Activated naive CD4-positive, alpha-beta T cell (primary cell): ENCODE measurements at places on chromosomes 4 and X.

GRCh38 chr4:26372076-26372475 lies 51.3 kb downstream of the RBPJ start:
- DNase-seq = no peak

DNA sequence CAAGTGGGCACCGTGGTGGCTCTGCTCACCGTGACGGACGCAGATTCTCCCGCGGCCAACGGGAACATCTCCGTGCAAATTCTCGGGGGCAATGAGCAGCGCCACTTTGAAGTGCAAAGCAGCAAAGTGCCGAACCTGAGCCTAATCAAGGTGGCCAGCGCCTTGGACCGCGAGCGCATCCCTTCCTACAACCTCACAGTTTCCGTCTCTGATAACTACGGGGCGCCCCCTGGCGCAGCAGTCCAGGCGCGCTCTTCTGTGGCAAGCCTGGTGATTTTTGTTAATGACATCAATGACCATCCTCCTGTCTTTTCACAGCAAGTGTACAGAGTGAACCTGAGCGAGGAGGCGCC lies 2.7 kb downstream of the FAT4 start:
- DNase-seq = no peak

GRCh38 chr4:3218824-3219760 lies 29.9 kb upstream of the MSANTD1 start:
- no peak for DNase-seq

GRCh38 chr4:169100670-169101101 lies 90.6 kb upstream of the CBR4 start:
- DNase-seq = no peak

GRCh38 chrX:136480383-136480782 lies 7.4 kb upstream of the BRS3 start:
- DNase-seq = no peak

GRCh38 chrX:69813677-69814076 lies 197.8 kb downstream of the EDA start:
- DNase-seq = no peak

- no peak for DNase-seq
Observed at GRCh38 chr4:138602664-138603063, 360.5 kb upstream of the SLC7A11 start.

DNA sequence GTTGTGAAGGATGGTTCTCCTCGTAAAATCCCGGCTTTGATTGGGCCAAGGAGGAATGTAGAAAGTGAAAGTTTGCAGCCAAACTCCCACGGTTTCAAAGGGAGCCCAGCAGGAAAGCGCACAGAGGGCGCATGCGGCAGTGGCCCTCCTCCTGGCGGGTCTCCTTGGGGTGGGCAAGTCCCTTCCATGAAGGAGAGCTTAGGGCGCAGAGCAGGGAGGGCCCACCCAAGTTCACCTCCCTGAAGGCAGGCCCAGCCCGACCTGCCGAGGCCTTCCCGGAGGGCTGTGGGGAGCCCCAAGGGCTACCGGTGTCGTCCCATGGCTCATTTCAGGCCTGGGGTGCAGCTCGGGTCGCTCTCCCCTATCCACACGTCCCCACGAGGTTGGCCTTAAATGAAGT lies 2.0 kb downstream of the PDZD4 start:
- no peak for DNase-seq

GRCh38 chr4:3701271-3701734 lies 64.9 kb upstream of the ADRA2C start:
- no peak for DNase-seq

GRCh38 chr4:176236946-176237345 lies 32.1 kb downstream of the ASB5 start:
- no peak for DNase-seq

DNA sequence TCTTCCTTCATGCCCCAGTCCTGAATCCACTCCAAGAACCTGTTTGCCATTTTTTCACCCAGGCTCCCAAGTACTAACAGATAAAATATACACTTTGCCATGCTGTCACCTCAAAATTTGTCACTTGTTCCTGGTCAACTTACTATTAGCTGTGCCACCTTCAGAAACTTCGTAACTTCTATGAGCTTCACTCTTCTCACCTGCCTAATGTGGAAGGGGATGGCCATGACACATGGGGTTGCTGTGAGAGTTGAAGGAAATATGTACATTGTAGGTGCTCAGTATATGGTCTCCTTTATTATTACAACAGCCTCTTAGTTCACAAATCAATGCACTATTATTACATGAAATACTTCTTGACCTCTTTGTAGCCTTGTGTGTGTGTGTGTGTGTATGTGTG lies 10.4 kb downstream of the TMSB4X start:
- no peak for DNase-seq

DNA sequence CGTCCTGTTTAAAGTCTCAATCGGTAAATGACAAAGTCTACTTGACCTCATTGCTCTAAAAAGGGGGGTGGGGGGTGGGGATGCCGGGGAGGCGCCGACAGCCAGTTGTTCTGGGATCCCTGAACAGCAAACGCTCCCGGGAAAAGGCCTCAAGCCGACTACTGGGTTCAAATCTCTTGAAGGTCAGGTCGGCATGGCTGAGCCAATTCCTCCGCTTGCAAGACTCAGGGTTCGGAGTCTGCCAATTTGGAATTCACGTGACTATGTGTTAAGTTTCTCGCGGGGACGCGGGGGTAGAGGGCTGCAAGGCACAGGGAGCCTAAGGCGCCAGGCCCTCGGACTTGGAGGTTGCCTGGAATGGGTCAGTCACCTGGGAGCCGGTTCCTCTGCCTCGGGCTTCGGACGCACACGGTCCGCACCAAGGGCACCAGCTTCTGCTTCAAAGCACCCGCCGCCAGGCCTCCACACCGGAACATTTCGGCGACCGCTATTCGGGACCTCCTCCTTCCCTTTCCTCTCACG lies 399 bp downstream of the AIFM1 start:
- DNase-seq = peak; percentile 17

DNA sequence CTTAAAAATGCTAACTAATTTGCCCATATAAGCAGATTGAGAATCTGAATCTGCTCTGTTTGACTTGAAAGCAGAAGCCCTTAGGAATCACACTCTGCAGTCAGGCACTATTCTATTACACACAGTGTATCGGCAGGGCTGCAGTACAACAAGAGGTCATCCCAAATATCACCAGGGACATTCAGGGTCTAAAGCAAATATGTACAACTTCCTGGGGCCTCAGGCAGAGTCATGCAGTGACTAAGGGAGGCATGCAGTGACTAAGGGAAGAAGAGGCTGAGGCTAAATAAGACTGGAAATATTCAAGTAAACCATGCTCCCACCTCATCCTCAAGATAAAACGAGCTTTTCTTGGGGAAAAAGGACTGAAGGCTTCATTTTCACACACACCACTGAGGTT lies 20.9 kb downstream of the MAPK10 start:
- DNase-seq = no peak

- no peak for DNase-seq
Observed at GRCh38 chr4:188417181-188417580, 277.9 kb downstream of the TRIML1 start.

DNA sequence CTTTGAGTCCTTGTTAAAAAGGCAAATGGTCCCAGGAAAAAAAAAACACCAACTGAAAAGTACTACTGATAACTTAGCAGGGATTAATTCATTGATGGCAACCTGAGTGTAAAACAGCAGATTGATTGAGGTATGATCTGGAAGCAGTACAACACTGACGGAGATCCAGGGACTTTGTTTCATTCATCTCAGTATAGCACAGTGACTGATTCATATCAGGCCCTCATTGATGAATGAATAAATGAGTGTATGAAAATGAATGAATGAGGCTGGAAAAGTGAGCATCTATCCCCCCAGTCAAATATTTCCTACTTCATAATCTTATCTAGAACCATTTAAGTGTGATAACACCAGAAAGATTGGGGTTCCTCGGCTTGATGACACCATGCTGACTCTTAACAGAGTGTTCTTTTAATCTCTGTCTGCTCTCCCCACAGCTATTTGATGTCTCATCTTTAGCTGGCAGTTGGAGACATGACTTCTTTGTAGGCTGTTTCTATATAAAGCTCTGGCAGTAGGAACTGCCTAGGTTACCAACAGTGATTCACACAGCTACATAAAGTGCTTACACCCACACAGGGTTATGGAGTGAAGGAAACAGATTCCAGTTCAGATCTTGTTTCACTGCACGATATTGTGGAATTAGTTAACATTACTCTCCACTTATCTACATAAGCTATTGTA lies 18.6 kb upstream of the RNF128 start:
- no peak for DNase-seq

- DNase-seq = peak; percentile 2
Observed at GRCh38 chrX:13029887-13030771, 14.3 kb downstream of the FAM9C start.

GRCh38 chr4:184320631-184321030 lies 103.0 kb upstream of the ENPP6 start:
- DNase-seq = no peak

DNA sequence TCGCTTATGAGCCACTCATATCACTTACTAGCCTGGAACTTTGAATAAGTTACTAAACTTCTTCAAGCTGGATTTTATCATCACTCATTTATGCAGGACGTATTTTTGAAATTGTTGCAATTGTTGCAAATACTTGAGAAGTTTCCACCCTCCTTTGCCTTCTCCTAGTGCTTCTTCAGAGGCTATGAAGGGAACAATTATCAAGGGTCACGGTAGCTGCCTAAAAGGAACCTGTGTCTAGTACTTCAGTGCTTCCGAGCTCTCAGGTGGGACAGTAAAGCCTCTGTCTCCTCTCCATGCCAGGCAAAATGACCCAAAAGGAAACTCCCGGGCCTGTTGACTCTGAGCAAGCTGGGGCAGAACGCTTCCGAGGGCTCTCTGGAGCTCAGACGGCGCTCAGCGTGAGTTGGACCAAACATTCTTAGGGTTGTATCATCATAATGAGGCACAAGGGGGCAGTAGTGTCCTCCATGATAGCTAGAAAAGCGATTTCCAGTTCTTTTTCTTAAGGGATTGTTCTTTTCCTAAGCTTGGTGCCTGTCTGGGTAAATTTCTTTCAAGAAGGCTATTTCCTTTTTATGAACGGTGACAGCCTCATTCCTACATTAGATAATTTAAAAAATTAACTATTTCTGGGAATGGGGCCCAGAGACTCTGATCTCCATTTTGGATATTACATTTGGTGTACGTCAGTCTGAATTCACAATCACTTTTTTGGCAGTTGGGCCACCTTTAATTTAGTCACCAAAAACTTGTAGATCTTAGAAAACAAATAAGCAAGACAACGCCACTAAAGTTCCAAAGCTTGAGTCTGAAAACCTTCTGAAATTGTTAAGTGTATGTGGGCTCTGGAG lies 73.1 kb downstream of the PACRGL start:
- DNase-seq = no peak

DNA sequence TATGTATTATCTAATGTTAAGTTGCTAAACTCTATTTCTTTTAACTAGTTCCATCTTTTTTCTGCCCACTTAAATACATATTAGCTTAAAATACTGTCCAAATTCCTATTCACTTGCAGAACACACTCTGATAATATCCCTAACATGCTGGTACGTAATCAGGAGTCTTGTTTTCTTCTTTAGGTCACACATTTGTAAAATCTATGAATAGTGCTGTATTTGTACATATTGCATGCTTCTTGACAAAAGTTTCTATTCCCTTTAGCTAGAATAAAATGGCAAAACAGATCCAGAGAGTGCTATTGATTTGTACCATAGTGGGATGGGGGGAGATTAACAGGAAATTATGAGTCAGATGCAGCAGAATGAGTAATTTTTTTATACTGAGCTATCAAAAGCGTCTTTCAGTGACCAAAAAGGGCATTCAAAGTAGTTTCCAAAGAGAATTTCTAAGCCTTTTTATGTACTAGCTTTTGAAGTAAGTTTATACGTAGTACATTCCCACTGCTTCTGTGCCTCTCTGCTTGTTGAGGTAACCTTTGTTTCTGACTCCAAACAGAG lies 126.5 kb downstream of the PTPN13 start:
- no peak for DNase-seq

GRCh38 chr4:1238676-1239000 lies 10.3 kb downstream of the CTBP1 start:
- DNase-seq = no peak

GRCh38 chr4:39713691-39714090 lies 15.8 kb downstream of the UBE2K start:
- no peak for DNase-seq

GRCh38 chrX:20362268-20363267 lies 95.9 kb upstream of the RPS6KA3 start:
- DNase-seq = no peak

- DNase-seq = no peak
Observed at GRCh38 chrX:111719426-111720210, 38.6 kb downstream of the ALG13 start.

- DNase-seq = no peak
Observed at GRCh38 chr4:11470438-11471045, 41.8 kb upstream of the HS3ST1 start.

GRCh38 chr4:148238811-148239493 lies 203.3 kb downstream of the NR3C2 start:
- DNase-seq = no peak

DNA sequence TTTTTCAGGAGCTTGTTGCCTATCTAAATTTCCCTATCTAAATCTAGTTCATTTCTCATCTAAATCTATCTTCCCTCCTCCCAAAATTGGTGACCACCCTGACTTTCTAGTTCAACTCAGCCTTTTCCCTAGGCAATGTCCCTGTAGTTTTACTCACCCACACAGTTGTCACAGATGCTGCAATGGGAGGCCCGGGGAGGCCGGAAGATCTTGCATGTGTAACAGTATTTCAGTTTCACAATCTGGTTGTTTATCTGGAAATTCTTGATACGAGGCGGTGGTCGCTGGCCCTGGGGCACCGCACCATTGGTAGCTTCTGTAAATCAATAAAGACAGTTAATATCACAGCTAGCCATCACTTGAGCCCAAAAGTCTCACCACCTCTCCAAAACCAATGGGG lies 20.2 kb downstream of the ZDHHC9 start:
- no peak for DNase-seq

DNA sequence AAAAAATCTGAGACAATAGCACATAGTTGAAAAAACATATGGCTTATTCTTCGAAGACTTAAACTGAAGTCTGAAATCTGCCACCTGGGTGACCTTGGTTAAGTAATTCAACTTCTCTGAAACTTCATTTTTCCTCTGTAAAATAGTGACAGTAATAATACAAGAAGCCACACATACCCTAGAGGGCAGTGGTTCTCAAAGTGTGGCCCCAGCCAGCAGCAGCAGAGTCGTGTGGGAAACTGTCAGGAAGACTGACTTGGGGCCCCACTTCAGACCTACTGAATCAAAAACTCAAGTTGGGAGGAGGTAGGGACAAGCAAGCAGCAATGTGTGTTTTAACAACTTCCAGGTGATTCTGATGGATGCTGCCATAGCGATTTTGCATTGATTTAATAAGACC lies 249.9 kb downstream of the HNRNPD start:
- no peak for DNase-seq

DNA sequence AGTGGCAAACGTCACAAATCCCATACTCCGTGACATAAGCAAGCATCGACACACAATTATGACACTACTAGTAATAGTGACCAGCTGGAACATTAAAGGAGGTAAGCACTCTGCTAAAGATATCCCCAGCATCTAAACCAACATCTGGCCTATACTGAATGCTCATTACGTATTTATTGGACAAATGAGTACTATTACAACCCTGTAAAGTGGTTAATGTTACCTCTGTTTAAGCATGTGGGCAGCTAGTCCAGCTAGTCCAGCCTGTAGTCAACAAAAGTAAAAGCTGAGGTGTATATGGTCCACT lies 419 bp upstream of the RPGR start:
- no peak for DNase-seq
